ENCODE measurements at places on chromosomes 3 and 15.

DNA sequence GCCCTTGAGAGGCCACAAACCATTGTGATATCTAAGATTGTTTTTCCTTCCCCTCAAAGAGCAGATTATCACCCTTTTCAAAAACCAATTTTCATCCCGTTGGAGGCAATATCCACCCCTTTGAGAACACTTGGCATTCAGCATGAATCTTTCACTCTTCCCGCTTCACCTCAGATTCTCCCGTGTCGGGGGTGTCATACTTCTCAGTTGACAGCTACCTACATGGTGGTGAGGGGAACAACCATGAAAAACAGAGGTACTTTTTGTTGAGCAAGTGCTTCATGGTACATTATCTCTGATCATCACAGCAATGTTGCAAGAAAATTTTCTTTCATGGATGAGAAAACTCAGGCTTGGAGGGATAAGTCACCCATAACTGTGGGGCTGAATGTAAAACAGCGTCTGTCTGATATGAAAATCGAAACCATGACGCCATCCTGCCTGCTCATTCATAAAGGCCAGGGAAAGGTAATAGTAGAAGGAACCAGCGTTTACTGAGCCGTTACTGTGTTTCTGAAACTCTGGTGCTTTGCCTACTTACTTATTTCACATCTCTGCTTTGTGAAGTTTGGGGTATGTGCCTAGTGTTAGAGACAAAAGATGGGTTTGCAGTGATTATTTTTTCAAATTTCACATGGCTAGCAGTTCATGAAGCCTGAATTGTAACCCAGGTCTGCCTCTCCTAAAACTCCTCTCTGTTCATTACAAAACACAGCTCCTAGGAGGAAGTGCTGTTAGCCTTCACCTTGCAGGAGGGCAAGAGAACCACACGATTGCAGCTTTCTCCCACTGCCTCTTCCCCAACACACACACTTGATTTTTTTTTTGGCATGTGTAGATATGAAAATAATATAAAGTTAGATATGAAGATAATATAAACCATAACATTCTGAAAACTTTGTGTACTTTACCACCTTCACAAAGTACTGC lies 35.4 kb downstream of the SV2B start:
- ATAC-seq: no peak

DNA sequence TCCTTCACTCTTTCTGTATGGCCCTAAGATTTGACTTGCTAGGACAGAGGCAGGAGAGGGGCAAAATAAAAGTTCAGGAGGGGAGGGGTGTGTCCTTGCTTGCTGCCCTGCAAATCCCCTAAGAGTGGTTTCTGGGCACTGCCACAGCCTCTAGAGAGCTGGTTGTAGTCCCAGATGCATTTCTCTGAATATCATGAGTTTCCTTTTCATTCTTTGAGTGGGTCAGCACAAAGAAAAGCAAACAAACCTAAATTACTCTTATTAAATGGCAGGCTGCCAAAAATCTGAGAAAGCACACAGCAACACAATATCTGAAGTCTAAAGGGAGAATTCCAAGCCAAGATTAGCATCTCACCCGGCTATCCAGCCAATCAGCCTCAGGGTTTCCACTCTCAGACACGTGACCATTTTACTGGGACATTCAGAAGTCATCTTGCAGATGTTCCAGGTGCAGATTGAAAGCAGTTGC lies 919.3 kb downstream of the TUSC7 start:
- peak; percentile 86 for ATAC-seq

DNA sequence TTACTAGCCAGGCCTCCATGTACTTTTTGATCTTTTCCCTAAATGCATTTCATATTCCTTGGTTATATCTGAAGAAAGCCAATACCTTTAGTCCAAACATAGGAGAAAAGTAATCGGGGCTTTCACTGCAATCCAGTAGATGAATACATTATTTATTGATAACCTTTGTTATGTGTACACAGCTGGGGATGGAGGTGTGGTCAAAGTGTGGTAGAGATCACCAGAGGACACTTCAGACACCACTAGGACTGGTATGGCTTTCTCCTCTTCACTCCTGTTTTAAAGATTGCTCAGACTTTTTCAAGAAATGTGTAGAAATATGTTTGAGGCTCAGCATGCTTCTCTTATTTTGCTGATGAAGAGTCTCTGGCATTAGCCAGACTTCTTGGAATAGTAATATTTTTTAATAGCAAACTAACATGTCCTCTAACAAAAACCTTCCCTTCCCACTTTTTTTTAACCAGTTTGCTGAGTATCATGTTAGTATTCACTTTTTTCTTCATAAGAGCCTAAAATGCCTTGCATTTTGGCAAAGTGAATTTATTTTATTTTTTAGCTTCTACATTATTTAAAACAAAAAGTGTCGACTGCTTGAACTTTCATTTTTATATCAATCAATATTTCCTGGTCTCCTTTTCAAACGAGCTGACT lies 65.6 kb upstream of the MBNL1 start:
- ATAC-seq: peak; percentile 55

DNA sequence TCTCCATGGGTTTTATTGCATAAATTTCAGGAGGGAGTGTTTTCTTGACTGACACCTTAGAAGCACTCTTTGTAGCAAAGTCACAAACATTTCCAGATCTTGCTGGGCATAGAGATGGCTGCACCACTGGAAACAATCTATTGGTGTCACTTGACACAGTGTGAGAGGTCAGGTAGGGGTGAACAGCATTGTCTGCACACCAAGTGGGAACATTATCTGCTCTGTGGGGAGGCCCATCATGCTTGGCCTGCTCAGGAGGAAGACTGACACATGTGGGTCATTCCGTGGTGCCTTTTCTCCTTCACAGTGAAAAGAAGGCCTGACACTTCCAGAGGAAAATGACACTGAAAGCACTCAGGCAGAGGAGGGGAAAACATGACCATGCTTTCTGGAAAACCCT lies 149.9 kb upstream of the GALNT15 start:
- no peak for ATAC-seq

DNA sequence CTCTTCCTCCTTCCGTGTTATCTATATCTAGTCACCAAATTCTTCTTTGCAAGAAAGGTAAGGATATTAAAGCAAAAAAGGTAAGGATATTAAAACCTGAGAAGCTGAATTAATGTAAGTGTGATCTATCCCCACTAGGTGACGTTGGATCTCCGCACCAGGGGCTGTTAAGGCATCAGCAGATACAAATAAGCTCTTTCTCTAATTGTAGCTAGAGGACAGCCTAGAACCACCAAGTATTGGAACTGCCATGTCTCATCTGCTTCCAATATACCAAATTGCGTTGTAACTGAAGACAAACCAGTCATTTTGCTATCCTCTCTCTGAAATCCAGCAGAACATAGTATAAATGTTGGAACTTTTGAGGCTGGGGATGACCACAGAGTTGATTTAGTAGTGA lies 471.2 kb upstream of the TGFBR2 start:
- ATAC-seq: no peak

DNA sequence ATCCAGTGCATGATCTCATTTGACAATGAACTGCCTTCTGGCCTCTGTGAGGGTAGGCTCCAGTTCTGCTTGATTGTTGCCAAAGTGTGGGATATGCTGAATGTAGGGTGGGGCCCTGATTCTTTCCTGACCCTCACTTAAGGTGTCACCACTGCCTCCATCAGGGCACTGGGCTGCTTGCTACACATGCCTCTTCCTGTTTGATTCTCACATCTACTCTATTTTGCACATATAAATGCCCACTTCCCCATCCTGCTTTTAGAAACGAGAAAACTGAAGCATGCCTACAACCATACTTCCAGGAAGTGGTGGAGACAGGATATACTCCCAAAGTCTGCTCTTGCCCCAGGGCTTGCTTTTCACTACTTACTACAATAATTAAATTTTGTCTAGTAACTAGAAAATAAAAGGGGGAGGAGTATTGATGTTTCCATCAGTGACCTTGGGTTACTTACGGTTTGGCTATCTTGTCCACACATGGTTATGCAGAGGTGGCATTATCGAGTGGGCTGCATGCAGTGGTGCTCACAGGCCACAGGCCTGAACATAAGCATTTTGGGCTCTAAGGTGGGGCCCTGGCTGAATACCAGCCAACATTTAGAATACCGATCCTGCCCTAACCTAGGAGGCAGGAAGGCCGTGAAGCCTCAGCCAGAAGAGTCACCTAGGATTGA lies 6.7 kb downstream of the ZDHHC3 start:
- ATAC-seq: no peak

- no peak for ATAC-seq
Observed at GRCh38 chr3:77489216-77489615, 449.3 kb downstream of the ROBO2 start.

DNA sequence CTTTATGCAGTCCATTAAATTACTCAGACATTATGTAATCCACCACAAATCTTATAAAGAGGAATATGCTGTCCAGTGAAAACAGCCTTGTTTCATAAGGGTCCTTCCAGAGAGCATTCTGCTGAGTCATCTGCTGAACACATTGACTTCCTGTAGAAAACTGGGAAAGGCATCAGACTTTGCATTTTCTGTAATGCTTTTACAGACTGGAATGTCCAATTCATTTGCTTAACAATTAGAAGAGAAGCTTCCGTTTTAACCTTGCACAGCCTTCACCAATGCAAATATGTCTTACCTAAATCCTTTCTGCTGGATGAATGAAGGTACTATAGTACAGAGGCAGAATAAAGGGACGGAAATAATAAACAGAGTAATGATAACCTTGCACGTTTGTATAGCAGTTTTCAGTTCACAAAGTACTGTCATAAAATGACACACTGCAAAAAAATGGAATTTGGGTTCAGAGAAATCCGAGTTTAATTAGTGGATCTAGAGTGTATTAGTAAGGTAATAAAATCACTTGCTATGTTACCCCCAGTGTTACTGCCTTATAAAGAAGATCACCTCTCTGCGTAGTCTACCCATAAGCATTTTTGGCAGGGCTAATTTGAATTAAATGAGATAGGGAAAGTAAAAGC lies 301.5 kb downstream of the PYDC2 start:
- peak; percentile 93 for ATAC-seq

DNA sequence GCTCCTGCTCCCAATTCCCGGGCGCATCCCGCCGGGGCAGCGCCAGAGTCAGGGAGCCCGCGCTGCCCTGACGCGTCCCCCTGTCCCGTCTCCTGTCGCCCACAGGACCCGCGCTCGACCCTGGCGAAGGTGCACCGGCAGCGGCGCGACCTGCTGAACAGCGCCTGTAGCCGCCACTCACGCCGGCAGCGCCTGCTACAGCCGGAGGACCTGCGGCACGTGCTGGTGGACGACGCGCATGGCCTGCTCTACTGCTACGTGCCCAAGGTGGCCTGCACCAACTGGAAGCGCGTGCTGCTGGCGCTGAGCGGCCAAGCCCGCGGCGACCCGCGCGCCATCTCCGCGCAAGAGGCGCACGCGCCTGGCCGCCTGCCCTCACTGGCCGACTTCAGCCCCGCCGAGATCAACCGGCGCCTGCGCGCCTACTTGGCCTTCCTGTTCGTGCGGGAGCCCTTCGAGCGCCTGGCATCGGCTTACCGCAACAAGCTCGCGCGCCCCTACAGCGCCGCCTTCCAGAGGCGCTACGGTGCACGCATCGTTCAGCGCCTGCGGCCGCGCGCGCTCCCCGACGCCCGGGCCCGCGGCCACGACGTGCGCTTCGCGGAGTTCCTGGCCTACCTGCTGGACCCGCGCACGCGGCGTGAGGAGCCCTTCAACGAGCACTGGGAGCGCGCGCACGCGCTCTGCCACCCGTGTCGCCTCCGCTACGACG lies 16.9 kb downstream of the C3orf22 start:
- ATAC-seq: no peak

GRCh38 chr3:95184038-95184437 lies 1121.2 kb downstream of the NSUN3 start:
- ATAC-seq: no peak

- peak; percentile 86 for ATAC-seq
Observed at GRCh38 chr3:64977308-64978100, 289.7 kb upstream of the ADAMTS9 start.

- no peak for ATAC-seq
Observed at GRCh38 chr3:49417516-49418120, 4.7 kb downstream of the AMT start.

- peak; percentile 99 for ATAC-seq
Observed at GRCh38 chr3:31077021-31077601, 182.7 kb upstream of the GADL1 start.

DNA sequence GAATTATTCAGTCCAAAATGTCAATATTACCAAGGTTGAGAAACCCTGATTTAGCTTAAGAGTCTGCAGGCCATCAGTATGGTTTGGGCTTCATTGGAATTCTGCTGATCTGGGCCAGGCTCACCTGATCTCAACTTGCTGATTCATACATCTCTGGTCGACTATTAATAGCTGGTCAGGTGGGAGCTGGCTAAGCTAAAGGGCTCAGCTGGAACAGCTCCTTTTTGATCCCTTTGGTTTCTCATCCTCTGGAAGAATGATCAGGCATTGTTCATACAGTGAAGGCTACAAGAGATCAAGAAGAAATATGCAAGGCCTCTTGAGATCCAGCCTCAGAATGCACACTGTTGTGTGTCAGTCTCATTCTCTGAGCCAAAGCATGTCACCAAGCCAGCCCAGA lies 123.3 kb upstream of the MME start:
- no peak for ATAC-seq

DNA sequence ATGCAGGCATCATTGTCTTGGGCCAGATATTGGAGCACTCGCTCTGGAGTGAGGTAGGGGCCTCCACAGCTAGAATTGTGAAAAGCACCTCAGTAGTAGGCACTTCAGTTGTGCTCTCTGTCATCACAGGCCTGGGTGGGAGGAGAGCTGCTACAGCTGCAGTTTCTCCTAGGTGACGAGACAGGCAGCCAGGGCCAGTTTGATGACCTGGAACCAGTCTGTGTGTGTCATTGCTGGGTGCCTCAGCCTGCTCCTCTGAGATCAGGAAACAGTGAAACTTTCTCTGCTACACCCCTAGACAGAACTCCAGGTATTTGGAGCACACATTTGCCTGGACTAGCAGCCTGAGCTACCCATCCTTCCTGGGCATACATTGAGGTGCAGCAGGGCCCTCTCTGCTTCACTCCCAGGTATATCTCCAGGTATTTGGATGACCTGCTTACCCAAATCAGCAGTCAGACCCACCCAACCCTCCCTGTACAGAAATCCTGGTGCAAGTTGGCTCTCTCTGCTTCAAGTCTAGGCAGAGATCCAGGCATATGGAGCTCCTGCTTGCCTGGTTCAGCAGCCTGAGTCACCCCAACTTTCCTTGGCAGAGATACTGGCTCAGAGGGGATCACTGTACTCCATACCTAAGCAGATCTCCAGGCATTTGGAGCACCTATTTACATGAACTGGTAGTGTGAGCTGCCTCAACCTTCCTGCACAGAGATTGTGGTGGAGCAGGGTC lies 54.3 kb upstream of the SGO1 start:
- ATAC-seq: no peak

GRCh38 chr3:82053236-82053635 lies 291.8 kb upstream of the GBE1 start:
- ATAC-seq: no peak

- no peak for ATAC-seq
Observed at GRCh38 chr3:64890006-64890405, 202.2 kb upstream of the ADAMTS9 start.

DNA sequence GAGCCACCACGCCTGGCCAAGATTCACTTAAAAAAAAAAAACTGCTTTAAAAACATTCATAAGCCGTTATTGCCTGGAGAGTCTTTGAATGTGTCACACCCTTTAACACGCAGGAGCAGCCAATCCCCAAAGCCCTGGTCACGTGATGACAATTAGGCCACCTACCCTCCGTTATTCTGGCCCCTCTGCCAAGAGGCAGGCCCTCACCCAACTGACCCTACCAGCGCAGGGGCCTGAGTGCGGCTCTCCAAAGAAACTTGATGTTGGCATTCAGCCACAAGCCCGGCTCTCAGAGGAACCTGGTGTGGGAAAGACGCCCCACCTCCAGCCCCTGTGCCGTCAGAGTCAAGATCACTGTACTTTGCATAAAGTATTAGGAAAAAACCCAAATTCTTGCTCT lies 11.6 kb upstream of the MUC4 start:
- no peak for ATAC-seq

Data from SK-N-SH treated with all-trans-retinoic acid at 6 μM for 48 hours (cell line).